ENCODE measurements at places on chromosomes 12 and 14.
A peak's percentile ranks its signal among the peaks of the same experiment; 100 is the strongest.

DNA sequence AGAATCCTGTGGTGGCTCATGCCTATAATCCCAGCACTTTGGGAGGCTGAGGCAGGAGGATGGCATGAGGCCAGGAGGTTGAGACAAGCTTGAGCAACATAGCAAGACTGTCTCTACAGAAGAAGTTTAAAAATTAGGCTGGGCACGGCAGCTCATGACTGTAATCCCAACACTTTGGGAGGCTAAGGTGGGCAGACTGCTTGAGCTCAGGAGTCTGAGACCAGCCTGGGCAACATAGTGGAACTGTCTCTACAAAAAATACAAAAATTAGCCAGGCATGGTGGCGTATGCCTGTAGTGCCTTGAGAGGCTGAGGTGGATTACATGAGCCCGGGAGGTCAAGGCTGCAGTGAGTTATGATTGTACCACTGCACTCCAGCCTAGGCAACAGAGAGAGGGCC lies 998 bp upstream of the CYP27B1 start:
- no peak for DNase-seq

DNA sequence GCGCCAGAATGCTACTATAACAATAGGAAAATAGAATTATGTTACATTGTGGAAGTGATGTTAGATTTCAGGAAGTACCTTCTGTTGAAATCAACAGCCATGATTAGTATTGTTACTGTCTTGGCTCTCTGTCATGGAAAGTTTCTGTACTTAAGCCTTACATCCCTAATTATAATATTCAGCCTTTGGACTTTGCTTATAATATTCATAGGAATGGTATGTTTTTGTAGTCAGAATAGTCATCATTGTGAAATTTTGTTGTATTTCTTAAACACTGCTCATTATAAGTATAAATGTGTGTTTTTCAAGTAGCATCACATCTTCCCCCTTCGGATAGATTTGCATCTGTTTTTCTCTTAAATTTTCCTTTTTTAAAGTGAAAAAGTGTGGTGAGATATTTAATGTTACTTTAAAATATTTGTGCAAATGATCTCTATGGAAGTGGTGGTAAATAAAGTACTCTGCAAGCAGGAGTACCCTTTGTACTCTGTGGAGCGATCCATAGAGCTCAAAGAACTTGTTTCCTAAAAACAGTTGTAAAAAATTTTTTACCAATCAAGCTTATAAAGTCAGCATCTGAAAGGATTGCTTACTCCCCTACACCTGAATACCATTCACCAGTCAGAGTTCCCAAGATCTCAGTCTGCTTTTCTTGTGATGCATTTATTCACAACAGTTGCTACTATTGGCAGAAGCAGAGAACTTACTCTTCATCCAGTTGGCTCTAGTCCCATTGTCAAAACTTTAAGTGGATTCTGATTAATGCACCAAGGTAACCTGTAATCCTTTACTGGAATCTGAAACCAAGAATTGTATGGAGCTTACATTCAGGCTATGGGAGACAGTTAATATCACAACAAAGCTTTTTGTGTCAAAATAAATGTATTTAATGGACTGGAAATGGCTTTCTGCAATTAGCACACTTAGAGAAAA lies 87.8 kb downstream of the RIC8B start:
- DNase-seq, result no peak

DNA sequence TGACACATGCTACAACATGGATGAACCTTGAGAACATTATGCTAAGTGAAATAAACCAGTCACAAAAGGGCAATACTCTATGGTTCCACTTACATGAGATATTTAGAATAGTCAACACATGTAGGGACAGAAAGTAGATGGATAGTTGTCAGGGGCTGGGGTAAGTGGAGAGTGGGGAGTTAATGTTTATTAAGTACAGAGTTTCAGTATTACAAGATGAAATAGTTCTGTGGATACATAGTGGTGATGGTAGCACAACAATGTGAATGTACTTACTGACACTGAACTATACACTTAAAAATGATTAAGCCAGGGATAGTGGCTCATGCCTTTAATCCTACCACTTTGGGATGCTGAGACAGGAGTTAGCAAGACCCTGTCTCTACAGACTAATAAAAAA lies 8.7 kb downstream of the NUP107 start:
- no peak for DNase-seq

DNA sequence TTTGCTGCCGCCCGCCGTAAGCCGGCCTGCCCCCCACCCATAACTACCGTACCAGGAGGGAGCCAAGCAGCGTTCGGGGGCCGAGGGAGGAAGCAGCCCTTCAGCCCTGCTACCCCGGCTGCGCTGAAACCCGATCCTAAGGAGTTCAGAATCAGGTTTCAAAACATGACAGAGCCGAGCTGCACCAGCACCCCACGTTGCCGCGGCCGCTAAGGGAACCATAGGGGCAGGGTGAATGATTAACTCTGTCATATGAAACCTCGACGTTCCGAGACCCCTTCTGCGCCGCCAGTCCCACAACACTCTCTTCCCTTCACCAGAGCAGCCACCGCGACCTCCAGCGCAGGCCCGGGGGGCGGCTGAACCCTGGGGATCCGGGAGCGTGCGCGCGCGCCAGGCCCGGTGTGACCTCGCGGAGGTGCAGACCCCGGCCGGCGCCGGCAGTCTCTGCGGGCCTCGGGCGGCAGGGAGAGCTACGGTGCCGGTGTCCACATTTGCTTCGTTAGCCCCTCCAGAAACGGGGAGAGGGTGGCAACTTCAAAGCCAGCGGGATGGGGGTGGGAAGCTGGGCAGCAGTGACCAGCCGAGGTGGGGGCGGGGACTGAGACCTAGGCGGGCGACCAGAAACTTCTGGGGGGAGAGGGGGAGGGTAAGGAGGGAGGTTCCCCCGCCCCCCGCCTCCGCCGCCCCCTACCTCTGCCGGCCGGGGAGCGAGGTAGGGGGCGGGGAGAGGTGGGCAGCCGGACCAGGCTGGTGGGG lies 1.6 kb downstream of the SIX4 start:
- DNase-seq, result peak; percentile 85

DNA sequence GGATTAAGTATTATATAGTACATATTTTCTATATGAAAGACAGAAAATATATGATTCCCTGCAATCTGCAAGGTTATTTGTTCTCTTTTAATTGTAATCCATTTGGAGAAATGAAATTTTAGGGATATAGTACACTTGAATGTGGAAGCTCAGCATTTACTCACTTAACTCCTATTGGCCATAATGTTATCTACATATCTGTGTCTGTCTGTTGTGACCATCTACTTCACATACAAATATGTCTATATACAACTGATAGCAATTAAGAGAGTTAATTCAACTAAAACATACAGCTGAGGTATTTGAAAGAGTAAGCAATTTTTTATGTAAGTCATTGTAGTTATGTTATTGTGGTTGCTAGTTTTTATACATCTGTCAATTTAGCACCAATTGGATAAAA lies 12.9 kb downstream of the FOXG1 start:
- DNase-seq, result no peak

Measured in H7 (cell line).